Omental fat pad (tissue), 4 donors: ENCODE measurements at places on chromosomes 1 and 21.

DNA sequence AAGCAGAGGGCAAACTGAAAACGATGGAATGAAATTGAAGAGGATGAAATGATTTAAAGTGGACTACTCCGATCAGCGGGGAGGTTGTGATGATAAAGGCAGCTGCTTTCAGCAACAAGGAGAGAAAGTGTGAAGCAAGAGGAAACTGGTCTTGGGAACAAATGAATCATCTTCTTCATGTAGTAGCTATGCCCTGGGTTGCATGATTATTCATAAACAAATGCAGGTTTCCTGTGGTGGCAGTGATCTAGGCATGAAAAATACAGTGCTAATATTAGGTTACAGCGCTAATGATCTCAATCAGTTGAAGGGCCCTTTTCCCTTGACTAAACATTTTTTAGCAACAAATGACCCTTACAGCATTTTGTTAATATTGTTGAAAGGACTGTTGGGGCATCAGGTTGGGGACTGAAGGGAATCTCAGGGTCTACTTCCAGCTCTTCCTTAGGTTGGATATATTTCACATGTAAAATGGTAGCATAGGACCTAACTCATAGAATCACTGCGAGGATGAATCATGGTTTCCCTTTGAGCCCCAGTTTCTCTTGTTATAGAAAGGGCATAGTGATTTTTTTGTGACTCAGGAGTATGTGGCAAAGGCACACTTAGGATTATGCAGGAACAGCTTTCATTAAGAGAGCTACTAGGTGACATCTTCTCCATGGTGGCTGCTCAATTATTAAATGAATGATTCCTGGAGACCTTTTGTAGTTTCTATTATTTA is 1.9 kb upstream of the ZFYVE9 start:
- no peak for DNase-seq

DNA sequence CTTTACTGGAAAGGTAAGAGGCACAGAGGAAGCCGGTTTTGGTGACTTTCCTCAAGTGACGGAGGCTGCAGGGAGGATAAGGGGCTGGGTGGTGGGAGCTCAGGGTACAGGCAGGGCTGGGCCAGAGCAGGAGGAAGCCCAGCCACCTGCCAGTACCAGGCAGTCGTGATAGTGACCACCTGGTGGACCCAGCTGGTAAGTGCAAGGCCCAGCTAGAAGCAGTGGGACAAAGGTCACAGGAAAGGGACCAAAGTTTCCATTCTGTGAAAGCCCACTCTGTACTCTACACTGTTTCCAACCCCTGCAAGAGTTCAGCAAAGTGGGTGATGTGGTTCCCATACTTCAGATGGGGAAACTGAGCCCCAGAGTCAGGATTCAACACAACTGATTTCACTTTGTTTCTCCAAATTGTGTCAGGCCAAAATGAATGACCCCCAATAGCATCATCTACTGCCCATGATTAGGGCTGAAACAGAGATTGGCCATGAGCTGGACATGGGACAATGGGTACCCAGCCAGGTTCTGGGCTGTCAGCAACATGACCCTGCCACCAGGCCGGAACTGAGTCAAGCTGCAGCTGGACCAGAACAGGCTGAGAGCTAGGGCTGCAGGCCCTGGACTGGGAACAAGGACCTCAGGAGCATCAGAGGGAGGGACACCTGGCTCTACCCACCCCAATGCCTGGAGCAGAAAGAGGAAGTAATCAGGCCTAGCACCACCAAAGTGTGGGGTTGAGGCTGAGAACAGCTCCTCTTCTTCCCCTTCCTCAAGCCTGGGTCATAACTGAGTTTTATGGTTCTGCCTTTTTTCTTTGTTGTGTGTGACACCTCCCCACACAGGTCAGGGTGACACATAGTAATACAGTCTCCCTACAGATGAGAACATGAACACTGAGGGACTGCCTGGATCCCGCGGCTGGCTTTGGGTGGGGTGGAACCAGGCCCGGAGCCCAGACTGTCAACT is 50.2 kb downstream of the KCNN3 start:
- no peak for DNase-seq

DNA sequence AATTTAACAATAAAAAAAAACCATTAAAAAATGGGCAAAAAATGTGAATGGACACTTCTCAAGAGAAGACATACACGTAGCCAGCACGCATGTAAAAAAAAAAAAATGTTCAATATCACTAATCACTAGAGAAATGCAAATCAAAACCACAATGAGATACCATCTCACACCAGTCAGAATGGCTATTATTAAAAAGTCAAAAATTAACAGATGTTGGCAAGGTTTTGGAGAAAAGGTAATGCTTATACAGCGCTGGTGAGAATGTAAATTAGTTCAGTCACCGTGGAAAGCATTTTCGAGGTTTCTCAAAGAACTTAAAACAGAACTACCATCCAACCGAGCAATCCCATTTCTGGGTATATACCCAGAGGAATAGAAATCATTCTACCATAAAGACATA is 1091.5 kb upstream of the B3GALT2 start:
- DNase-seq = no peak

GRCh38 chr1:100710906-100711682 is 8.4 kb upstream of the VCAM1 start:
- no peak for DNase-seq

DNA sequence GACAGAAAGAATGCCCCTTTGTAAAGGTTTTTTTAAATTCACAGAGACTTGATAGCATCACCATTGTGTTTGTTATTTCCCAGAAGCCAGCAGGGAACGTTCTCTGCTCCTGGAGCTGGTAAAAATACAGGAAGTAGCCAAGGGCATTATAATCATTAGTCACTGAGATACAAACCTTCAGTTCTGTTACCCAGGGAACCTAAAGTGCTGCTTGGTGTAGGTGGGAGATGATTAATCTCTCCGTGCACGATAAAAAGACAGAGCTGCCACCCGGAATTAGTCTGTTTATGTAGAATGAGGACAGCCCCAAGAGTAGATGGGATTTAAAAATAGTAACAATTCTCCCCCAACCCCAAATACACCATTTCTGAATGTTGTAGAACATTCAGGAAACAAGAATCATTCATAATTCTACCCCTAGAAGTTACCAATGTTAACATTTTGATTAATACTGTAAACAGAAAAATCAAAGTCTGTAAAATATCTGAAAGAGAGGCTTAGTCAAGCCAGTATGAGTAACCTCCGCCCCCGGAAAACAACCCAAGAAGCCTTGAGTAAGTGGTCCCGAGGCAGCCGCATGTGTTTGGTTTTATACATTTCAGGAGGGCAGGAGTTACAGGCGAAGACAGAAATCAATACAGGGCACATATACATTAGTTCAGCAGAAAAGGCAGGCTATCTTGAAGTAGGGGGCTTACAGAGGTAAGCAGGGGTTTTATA is 45.3 kb upstream of the CTBS start:
- peak; percentile 41 for DNase-seq
